ENCODE measurements at places on chromosomes 7 and 10. TPM values are rescaled to one million over a fixed set of nuclear protein-coding genes. Genes with fewer than 3 reads are reported as not detected.

Gene GAD2
- polyA plus RNA-seq: not detected

Gene SLC18A2
- 0.14 TPM for polyA plus RNA-seq

Gene RNF32
- polyA plus RNA-seq: 0.19 TPM

GRCh38 chr7:154308928-154309327 lies 256.7 kb downstream of the DPP6 start:
- DNase-seq: no peak

GRCh38 chr10:129743738-129744133 lies 220.3 kb downstream of the EBF3 start:
- DNase-seq: no peak

DNA sequence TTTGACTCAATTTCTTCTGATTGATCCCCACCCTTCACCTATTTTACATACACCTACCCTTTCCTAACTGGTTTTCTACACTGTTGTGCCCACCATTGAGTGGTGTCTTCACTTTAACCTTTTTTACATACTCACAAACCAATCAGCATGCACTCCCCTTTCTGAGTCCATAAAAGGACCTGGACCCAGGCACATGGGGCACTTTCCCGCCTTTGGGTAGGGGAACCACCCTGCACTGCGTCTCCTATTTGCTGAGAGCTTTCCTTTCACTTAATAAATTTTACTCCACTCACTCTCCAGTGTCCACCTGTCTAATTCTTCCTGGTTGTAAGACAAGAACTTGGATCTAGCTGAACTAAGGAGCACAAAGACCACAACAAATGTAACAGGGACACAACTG lies 33.8 kb downstream of the ANKMY2 start:
- DNase-seq: no peak

DNA sequence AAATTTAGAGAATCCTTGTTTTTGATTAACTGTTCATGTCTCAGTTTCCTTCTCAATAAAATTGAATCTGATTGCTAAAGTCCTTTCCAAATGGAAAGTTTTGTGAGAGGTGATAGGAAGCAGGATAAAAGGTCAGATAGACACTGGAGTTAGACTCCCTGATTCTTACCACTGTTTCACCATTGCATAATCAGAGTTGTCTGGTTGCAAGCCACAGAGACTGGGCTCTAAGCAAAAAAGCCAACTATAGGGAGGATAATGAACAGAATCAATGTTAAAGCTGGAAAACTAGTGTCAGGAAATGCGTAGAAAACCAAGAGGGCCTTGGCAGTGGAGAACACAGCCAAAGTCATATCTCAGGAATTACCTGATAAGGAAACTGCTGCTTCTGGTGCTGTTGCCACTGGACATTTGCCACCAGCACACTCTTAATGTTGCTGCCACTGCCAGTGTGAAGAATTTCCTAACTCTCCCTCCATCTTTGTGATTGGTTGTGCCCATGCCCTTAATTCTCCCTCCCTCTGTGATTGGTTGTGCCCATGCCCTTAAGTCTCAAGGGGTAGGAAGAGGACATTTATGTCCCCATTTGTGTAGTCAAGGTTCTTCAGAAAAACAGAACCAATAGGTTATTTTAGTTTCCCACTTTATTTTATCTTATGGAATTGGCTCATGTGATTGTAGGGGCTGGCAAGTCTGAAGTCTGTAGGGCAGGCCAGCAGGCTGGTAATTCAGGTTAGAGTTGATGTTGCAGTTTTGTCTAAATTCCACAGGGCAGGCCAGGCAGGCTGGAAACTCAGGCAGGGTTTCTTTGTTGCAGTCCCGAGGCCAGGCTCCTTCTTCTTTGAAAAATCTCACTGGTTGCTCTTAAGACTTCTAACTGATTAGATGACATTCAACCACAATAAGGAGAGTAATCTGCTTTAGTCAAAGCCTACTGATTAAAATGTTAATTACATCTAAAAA lies 639.0 kb downstream of the REEP3 start:
- DNase-seq: no peak

DNA sequence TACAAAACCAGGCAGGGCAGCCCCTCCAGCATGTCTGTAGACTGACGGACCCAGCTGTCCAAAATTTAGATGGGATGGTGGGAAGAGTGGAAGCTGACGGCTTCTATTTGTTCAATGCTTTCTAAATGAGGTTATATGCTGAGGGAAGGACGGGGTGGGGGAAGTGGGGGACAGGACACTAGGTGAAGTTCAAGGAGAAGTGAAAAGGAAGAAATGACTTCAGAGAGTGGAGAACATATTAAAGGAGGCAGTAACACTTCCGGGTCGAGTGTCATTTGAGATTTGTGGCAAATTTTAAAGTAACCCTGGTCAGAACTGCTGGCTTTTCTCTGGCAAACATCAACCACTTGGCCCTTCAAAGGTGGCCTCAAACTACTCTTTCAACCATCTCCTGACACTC lies 9.4 kb downstream of the PIP4K2A start:
- no peak for DNase-seq

DNA sequence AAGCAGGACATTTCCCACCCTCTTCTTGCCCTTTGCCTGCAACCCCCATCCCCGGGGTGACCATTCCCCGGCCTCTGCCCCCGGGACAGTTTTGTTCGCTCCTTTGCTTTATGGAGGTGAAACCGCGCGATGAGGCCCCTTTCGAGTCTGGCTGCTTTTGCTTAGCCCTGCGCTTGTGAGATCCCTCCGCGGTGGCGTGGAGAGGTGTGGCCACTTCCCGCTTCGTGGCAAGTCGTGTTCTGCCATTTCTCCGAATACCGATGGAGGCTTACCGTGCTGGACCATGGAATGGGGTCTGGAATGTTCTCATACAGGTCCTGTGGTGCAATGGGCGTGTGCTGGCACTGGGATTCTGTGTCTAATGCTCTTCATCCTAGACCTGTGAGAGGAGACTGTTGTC lies 106.7 kb downstream of the LHPP start:
- DNase-seq: no peak

- no peak for DNase-seq
These were observed 298.6 kb downstream of the EXOC4 start for GRCh38 chr7:133551466-133551865.

DNA sequence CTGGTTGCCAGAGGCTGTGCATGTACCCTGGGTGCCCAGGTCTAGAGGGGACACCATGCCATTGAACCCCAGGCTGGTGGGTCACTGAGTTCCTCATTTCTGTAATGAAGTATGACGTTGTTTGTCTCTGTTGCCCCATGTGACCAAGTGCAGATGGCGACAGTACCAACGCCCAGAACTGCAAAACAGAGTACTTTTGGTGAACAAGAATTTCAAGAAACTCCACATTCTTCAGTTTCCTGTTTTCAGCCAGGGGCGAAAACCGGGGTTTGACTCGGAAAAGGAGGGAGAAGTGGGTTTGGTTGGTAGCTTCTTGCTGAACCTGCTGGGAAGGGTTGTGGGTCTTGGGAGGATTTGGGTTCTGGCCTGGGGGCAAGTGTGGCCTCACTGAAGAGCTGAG lies 18.2 kb downstream of the CYP17A1 start:
- DNase-seq: peak; percentile 43

DNA sequence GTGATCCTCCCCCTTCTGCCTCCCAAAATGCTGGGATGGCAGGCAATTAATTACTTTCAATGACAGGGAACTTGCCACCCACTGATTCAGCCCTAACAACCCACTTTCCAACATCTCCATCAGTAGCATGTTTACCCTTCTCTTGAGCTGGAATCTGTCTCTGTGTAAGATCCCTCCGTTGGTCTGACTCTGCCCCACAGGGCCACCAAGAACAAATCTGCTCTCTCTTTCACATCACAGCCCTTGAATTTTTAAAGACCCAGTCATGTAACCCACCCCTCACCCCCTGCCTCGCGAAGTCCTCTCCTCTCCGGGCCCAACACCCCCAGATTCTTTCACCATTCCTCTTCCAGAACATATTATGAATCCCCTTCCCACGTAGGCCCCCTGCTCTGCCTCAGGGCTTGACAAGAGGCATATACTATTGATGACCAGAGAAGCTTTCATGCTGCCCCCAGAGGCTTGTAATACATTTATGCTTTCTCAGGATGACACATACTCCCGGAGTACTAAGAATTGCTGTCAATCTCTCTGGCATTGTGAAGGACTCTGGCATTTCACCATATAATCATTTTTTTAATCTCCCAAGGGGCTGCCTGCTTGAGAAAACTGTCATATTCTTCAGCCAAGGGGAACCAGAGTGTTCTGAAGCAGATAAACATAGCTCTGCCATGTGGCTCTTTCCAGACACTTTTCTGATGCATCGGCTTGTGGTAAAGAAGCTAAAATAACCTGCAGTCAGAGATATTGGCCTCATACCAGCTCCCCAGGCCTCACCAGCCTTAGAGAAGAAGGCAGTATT lies 179.2 kb upstream of the AUTS2 start:
- no peak for DNase-seq

- DNase-seq: peak; percentile 45
These were observed 561.7 kb downstream of the PTPRN2 start for GRCh38 chr7:158025686-158026600.

- DNase-seq: no peak
These were observed 2.4 kb upstream of the UBE3C start for GRCh38 chr7:157136372-157136771.

Data from heart left ventricle (tissue), 16 donors.